NCI-H2081 (cell line): ENCODE measurements at places on chromosomes 7 and 10.

DNA sequence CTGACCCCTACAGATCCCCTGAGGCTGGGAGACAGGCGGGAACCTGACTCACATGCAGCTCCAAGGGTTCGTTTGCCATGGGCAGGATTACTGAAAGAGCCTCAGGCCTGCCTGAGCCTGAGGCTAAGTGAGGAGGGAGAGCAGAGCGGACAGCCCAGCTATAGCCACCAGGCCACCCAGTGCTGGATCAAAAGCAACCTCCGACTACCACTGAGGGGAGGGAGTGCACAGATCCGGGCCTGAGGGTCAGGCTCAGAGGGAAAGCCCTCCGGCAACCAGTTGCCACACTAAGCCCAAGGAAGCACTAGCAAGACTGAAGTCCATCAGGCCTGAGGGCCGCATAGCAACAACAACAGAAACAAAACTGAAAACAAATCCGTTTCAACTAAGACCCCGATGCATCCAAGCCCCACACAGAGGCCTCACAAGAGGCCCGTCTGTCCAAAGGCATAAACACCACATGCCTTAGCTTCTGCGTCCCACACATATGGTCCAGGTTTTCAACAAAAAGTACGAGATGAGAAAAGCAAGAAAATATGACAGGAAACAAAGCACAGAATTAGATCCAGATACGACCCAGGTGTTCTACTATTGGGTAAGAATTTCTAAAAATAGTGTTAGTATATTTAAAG lies 92.5 kb upstream of the VIPR2 start:
- DNase-seq, result no peak

- DNase-seq, result no peak
Measured at GRCh38 chr7:151175793-151176311, 8.4 kb upstream of the GBX1 start.

- DNase-seq, result peak; percentile 67
Measured at GRCh38 chr7:55432939-55433784, 68.0 kb downstream of the LANCL2 start.

DNA sequence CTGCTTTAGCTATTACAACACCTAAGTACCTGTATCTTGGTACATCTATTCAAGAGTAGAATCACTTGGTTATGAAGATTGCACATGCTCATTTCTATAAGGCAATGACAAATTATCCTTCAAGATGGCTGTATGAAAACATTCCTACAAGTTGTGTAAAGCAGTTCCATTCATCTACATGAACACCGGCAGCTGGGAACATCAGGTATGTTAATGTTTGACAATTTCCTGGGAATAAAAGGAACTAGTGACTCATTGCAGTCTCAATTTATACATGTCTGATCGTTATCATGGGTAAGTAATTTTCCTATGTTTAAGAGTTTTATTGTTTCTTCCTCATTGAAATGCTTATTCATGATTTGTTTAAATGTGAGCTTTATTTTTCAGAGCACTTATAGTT lies 203.2 kb upstream of the SEMA3E start:
- DNase-seq, result no peak

GRCh38 chr10:99010286-99010685 lies 225.4 kb downstream of the HPSE2 start:
- no peak for DNase-seq

DNA sequence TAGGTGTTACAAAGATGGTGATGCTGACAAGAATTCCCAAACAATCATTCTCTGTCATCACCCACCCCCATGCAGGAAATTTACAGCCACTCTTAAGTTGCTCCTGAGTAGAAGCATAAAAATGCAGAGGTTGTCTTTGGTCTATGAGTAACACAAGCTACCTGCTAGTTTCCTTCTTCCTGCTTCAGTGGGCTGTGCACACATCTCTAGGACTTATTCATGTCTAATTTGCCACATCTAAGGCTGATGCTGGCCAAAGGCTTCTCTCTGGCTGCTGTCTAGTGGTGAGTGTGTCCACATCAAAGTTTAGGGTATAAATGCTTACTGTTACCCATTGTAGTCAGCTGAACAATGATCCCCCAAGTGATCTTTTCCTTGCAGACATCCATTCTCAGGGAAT lies 662.5 kb downstream of the TYW1 start:
- DNase-seq, result no peak

GRCh38 chr7:2477447-2478398 lies 1.5 kb upstream of the GRIFIN start:
- no peak for DNase-seq

DNA sequence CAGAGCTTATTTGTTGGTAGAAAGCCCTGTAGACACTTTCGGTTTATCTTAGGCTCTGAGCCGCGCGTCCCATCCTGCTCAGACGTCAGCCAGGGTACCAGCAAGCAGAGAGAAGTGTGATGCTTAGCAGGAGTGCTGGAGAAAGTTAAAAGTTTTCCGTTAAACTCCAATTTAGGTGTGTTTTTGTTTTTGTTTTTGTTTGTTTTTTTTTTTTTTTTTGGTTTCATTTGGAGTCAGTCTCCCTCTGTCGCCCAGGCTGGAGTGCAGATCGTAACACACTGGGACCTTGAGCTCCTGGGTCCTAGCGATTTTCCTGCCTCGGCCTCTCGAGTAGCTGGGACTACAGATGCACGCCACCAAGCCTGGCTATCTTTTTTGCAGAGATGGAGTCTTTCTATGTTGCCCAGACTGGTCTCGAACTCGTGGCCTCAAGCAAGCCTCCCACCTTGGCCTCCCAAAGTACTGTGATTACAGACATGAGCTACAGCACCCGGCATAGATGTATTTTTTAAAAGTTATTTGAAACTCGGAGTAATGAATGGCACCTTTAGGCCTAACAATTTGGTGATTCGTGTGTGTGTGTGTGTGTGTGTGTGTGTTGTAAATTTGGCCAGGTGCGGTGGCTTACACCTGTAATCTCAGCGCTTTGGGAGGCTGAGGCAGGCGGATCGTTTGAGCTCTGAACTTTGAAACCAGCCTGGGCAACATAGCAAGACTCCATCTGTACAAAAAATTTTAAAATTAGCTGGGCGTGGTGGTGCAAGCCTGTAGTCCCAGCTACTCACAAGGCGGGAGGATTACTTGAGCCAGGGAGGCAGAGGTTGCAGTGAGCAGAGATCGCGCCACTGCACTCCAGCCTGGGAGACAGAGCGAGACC lies 1.3 kb upstream of the HIP1 start:
- DNase-seq, result no peak

GRCh38 chr7:50317697-50318669 lies 13.5 kb downstream of the IKZF1 start:
- no peak for DNase-seq

- DNase-seq, result no peak
Measured at GRCh38 chr10:69467928-69468750, 16.9 kb downstream of the TSPAN15 start.

GRCh38 chr10:6713716-6714115 lies 133.6 kb upstream of the PRKCQ start:
- DNase-seq, result no peak

DNA sequence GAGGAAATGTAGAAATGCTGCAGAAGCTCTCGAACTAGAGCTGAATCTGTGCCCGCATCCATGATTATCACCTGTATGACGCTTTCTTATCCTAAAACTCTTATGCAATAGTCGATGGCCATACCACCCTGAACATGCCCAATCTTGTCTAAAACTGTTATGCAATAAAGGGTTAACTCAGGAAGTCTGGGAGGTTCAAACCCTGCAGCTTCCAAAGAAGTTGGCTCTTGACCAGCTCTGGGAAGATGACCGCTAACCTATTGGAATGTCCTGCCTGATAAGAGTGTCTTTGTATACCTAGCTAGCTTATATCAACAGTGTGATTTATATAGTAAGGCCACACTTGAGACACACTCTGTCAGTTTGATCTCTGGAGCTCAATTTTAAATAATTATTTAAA lies 3.4 kb upstream of the C10orf88 start:
- no peak for DNase-seq

GRCh38 chr10:13528123-13528874 lies 515 bp downstream of the BEND7 start:
- DNase-seq, result no peak

GRCh38 chr10:112904000-112904399 lies 46.0 kb upstream of the TCF7L2 start:
- DNase-seq, result no peak

- DNase-seq, result no peak
Measured at GRCh38 chr10:96387161-96387560, 28.4 kb upstream of the OPALIN start.

GRCh38 chr7:85833066-85833465 lies 646.2 kb upstream of the SEMA3D start:
- DNase-seq, result no peak

DNA sequence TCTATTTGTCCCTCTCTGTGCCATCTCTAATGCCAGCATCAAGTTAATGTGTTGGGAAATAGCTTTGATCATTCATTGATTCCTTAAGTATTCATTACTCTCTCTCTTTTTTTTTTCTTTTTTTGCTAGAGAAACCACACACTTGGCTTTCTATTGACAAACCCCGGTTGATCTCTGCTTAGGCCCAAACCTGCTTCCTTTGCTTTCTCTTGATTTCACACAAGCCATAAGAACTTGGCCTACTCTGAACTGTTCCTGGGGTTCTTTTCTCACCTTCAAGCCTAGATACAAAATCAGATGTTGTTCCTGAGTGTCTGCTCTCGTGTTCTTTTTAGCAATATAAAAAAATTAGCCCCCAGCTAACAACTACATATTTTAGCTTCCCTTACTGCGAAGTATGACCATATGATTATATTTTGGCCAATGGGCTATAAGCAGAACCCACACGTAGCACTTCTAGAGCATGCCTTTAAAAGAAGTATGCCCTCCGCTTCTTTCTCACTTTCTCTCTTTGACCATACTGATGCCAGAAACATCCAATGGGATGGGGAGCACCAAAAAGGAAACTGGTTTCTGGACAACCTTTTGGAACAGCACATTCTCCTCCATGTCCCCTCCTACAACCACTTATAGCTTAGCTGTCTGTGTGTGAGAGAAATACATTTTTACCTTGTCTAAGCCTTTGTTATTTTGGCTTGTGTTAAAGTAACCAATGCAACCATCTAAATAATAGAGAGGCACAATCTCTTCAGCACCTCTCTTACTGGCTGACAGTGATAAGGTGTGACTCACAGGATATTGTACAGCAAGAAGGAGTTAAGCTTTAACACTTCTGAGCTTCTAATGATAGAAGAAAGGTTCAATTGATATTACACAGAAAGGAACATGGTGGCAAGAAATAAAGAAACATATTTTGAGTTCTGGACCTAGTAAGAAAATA lies 96.6 kb upstream of the LRRN3 start:
- no peak for DNase-seq

DNA sequence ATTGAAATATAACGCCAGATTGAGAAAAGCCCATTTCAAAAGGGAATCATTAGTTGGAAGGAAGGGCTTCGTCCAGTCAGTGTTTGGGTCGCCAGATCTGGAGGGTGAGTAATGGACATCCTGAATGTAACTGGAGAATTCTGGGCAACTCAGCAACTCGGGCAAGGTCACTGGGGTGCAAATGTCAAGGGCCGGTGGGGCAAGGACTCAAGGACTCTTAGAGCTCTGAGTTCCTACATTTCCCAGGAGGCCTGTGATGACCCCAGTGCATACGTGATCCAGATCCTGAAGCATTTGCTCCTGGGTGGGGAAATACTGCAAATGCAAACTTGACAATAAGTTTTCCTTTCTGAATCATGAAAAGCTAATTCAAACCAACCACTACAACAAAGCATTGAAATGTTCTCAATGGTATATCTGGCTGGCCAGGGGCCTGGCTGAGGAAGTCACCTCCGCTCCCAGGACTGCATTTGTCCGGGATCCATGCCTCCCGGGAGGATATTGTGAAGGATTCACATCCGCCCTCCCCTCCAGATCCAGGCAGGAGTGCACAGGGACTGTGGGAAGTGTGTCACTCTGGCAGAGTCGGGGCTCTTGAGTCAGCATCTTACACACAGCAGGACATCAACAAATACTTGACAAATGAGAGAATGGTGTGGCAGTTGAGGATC lies 164.0 kb downstream of the FANK1 start:
- DNase-seq, result no peak

DNA sequence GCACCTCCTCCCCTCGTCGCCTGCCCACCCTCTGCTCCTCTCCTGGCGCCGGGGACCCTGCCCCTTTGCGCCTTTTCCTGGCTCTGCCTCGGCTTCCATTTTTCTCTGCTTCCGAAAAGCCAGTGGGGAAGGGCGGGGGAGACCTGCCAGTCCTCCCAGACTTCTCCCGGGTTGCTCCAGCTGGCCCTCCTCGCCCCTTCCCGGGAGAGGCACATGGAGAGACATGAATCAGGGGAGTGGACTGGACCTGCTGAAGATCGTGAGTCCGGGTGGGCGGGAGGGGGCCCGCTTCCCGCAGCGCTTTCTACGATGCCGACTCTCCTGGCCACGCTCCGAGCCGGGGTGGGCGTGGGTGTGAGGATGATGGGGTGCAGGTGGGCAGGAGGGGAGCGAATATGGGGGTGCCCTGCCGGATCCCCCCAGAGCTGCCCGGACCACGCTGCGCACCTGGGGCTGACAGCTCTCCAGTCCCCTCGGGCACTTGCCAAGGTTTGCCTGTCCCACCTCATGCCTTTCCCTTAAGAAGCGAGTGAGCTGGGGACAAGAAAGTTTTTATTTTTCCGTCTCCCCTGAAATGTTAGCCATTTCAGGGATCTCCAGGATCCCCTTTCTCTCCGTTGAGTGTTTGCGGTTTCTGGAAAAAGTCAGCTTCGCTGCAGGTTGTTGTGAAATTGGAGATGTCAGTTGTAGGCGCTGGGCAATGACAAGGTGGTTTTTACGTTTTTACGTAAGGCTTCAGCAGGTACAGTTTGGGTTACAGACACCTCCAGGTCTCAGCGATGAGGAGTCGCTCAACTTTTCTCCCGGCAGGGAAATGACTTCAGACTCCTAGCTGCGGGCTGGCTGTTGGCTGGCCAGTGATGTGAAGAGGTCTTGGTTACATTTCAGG lies 977 bp downstream of the CACNB2 start:
- no peak for DNase-seq

GRCh38 chr10:132742837-132743194 lies 43.1 kb downstream of the NKX6-2 start:
- DNase-seq, result no peak

- DNase-seq, result no peak
Measured at GRCh38 chr7:150513758-150514157, 914 bp upstream of the GIMAP7 start.

- peak; percentile 60 for DNase-seq
Measured at GRCh38 chr7:139494835-139495579, 11.5 kb upstream of the KLRG2 start.

GRCh38 chr7:66362136-66362535 lies 157.0 kb downstream of the TPST1 start:
- no peak for DNase-seq

GRCh38 chr10:6120691-6121090 lies 31.9 kb downstream of the RBM17 start:
- no peak for DNase-seq

- peak; percentile 32 for DNase-seq
Measured at GRCh38 chr10:58414270-58415041, 29.2 kb downstream of the TFAM start.

DNA sequence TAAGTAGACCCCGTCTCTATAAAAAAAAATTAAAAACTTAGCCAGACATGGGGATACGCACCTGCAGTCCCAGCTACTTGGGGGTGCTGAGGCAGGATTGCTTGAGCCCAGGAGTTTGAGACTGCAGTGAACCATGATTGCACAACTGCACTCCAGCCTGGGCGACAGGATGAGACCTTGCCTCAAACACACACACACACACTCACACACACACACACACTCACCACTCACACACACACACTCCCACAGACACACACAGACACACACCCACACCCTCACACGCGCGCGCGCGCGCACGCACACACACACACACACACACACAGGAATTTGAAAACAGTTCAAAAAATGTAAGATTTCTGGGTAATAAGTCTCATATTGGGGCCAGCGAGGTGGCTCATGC lies 8.7 kb upstream of the GRIFIN start:
- no peak for DNase-seq
